AG10803 (cell line): ENCODE measurements at places on chromosomes 6 and 20.
A peak's percentile ranks its signal among the peaks of the same experiment; 100 is the strongest.

- DNase-seq = peak; percentile 4
Observed at GRCh38 chr6:130671577-130671976, 155.6 kb upstream of the SMLR1 start.

- no peak for DNase-seq
Observed at GRCh38 chr20:12673352-12673751, 335.4 kb upstream of the SPTLC3 start.

GRCh38 chr6:26199057-26199772 lies 112.0 kb downstream of the HFE start:
- peak; percentile 96 for DNase-seq

DNA sequence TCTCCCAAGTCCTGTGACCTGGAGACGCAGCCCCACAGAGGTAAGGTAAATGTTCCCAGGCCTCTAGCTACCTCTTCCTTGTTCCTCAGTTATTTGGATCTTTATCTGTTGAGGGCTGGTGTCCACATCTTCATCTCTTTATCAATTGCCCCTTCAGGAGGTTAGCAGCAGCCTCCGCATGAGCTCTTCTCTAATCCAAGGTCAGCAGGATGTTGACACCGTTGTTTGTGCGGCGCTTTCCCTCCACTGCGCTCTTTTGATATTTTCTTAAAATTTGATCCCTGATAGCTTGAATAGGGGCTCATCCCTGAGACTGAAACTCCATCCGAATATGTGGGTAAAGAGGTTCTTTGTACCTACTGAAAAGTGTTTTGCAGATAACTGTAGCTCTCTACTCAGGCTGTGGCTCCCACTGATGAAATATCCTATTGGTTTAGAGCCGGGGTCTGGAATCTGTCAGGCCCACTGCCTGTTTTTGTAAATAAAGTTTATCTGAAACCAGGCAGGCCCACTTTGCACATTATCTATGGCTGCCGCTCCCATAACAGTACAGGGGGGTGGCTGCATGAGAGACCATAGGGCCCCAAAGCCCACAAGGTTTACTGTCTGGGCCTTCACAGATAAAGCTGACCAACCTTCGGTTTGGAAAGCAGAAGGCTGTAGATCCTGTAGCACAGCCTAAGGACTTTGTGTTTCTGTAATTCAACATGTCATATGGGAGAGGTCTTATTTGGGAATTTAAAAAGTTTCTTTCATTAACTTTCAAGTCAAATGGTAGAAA lies 362.6 kb downstream of the QKI start:
- DNase-seq = no peak

- DNase-seq = peak; percentile 10
Observed at GRCh38 chr6:70520575-70520974, 46.2 kb upstream of the SDHAF4 start.

DNA sequence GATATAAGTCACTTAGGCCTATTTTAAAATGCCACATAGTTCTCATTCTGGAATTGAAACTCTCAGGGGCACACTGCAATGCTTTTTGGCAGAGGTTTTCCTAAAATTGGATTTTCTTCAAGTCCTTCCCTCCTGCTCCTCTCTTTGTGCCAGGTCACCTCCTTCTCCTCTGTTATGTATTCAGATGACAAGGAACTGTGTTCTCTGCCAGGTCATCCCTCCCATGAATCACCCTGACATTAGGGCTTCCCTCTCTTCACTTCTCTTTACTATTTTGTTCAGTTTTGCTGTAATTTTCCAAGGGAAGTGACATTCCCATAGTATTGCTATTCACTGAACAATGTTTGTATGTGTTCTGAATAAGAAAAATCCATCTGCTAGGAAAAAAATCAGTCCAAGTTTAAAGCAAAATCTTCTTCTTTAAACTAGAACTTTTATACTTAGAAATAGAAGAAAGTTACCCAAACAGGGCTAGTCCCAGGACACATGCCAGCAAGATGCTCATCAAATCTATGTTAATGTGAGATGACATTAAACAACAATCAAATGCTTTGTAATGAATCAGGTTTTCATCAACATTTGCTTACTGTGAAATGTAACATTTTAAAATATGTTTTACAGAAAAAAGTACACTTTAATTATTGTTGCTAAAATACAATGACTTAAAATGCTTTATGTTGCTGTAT lies 461.1 kb downstream of the MMUT start:
- peak; percentile 9 for DNase-seq

GRCh38 chr6:135314543-135314942 lies 133.4 kb downstream of the MYB start:
- DNase-seq = no peak

GRCh38 chr20:50108556-50109235 lies 4.3 kb downstream of the UBE2V1 start:
- no peak for DNase-seq

- DNase-seq = peak; percentile 38
Observed at GRCh38 chr6:44415873-44416502, 28.5 kb downstream of the CDC5L start.

DNA sequence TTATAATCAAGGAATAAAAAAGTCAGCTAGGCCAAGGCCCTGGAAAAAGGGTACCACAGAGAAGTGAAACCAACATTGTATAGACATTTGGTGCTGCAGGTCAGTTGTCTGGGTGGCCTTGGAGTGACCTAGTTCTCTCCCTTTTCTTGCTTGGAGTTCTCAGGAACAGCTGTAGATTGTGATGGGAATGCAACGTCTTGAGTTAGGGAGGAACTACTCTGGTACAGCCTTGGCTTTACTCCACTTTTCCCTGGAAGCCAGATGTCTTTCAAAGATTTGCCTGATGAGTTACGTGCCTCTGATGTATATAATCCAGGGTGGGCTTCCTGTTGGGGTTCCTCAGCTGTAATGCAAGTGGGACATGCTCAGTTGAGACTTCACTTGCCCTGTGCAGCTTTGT lies 694.7 kb downstream of the HTR1B start:
- DNase-seq = no peak

GRCh38 chr20:43736588-43737158 lies 9.9 kb upstream of the GTSF1L start:
- DNase-seq = peak; percentile 18

- DNase-seq = peak; percentile 35
Observed at GRCh38 chr6:24836109-24836508, 37.4 kb upstream of the ARMH2 start.

DNA sequence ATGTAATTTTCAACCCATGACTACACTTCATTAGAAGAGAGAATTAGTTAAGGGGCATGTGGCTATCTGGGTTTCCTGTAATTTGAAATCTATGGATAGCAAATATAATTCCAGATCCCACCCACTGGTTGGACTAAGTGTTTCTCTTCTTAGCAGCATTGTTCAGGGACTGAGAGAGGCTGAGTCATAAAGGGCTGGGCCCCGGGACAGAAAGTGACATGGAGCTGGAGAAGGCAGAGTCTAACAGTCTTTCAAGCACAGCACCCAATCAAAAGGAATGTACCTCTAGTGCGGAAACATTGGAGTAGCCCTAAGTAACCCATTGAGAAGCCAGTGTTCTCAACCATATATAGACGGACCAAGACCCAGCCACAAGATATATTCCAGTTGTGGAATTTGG lies 363.9 kb downstream of the DHX35 start:
- DNase-seq = no peak

- peak; percentile 63 for DNase-seq
Observed at GRCh38 chr6:11198663-11199603, 33.5 kb downstream of the NEDD9 start.
